ENCODE measurements at places on chromosomes 2 and 18.

GRCh38 chr18:76264876-76265250, 230.2 kb downstream of the ZNF516 start:
- no peak for DNase-seq

- peak; percentile 70 for DNase-seq
Observed at GRCh38 chr18:49006641-49007454, 56.1 kb upstream of the SMAD7 start.

DNA sequence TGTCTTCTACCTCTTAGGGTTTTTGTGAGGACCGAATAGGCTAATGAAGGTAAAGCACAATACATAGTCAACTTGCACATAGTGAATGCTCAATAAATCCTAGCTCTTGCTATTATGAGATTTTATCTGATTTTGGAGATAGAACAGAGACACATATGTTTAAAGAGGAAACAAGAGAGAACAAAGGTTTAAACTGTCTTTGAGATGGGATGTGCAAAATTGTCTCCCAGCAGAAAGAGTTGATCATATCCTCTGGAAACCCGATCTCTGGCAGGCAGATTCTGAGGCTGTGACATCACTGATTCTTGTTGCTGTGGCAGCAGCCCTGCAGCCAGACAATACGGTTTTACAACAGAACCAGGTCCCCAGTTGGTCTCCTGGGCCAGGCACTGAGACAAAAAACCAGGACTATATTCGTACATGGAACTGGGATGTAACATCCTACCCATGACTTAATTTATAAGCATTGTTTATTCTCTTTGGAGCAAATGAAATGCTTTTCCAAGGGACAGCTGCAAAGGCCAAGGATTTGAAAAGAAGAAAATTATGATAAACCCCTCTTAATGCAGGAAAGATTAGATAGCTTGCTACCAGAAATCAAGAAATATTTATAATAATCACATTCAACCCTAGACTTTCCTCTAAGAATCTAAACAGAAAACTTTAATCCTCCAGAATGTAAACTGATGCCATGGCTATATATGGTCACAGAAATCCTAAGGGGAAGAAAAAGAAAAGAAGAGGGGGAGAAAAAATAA, 80.2 kb downstream of the SLC8A1 start:
- no peak for DNase-seq

DNA sequence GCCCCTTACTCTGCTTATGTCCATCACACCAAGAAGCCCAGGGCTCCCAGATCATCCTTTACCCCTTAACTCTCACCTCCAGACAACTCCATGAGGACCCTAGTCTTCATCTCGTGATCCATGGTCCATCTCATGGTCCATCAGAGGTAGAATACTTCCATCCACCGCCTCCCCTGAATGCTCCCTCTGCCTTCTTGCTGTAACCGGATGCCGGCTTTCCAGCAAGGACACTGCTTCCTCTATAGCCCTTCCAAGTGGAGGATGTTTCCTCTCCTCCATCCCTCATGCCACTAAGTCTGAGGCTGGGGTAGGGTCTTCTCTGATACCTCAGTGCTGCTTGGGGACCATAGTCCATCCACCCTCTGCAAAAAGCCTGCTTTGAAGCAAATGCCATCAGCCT, 118.6 kb upstream of the SIX2 start:
- DNase-seq, result no peak
